ENCODE measurements at places on chromosomes 7 and 10.

GRCh38 chr10:95408148-95408960, 117.6 kb upstream of the PDLIM1 start:
- DNase-seq = no peak

DNA sequence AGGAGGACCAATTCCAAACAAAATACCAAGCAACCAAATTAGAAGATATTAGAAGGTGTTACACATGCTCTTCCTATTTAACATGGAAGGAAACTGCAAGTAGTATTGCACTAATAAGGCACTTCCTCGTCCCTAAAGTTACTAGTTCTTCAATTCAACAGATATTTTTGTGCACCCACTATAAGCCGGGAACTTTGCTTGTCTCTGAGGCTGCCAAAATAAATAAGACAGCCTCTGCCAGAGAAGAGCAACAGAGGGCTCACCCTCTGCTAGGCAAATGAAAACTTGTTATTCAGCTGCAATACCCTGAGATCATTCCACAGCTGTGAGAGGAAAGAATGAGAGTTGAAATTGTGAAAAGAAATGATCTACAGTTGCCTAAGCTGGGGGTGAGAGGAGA, 37.4 kb upstream of the GSAP start:
- no peak for DNase-seq

GRCh38 chr7:150874401-150875198, 22.3 kb downstream of the AOC1 start:
- DNase-seq = no peak

DNA sequence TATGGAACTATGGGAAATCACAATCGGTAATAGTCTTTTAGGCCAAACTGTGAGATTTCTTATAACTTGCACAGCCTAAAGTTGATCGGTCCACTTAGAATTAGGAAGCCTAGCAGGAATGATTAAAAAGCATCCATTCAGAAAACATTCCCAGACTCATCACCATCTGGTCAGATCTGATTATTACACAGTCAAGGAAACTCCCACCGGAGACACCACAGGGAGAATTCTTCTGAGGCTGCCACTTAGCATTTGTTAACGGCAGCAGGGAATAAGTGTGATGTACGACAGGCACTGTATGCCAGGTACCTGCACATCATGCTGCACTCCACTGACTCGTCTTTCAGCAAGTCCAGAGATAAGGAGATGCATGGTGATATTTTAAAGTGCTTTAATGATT, 227.6 kb upstream of the STEAP1 start:
- DNase-seq = no peak

- DNase-seq = no peak
These were observed 363.8 kb downstream of the SEMA3D start for GRCh38 chr7:84822941-84823510.

DNA sequence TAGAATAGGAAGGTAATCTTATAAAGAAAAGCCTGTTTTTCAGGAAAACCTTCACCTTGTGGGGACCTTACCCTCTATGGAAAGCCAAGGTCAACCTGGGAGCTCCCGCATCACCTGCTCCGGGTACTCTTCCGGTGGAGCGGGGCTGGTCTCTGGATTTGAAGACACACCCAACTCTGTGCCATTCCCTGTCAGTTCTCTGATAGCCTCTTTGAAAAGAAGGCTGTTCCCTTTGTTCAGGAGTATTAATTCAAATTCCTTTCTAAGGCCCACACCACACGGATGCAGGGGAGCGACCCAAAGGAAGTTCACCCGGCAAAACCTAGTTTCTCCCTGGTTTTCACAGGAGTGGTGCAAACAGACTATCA, 10.7 kb downstream of the CTBP2 start:
- no peak for DNase-seq

- DNase-seq = no peak
These were observed 937.6 kb upstream of the KCND2 start for GRCh38 chr7:119335405-119335804.

DNA sequence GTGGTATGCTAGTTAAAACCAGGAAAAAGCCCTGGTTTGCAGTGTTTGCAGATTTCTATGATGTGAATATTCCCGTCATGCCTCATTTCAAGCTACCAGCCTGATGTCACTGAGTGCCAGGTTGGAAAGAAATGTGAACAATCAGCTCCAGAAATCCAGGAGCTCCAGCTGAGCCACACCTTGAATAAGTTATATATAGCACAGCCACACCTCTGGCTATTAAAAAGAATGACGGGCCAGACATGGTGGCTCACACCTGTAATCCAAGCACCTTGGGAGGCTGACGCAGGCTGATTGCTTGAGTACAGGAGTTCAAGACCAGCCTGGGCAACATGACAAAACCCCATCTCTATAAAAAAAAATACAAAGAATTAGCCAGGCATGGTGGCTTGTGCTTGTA, 18.7 kb upstream of the SLF2 start:
- no peak for DNase-seq

GRCh38 chr7:47685151-47685550, 103.2 kb upstream of the TNS3 start:
- DNase-seq = no peak

GRCh38 chr7:24786941-24787340, 29.7 kb upstream of the GSDME start:
- no peak for DNase-seq

DNA sequence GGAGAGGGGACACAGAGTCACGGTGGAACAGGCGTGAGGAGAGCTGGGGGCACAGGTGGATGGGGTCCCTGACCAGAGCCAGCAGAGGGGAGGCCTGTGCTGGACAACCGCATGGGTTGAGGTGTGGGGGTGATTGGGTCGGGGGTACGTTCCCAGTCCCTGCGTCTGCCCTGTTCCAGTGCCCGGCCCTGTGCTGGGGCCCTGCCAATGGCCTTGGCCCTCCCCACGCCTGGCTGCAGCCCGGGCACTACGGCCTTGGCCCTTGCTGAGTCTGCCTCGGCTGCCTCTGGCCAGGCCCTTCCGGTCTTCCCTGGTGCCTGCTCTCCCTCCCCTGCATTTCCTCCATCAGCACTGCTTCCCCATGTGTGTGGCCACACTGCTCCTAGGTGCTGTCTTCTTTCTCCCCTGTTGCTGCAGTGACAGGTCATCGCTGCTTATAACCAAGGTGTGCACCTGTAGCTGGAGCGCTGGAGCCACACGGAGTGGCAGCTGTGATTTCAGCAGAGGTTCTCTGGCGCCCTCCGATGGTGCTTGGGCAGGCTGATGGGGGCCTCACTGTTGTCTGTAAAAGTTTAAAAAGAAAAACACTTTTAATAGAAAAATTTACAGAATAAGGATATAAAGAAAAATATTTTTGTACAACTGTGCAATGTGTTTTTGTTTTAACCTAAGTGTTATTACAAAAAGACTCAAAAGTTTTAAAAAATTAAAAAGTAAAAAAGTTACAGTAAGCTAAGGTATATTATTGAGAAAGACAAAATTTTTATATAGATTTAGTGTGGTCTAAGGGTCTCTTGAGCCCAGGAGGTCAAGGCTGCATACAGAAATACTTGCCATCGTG, 45.2 kb upstream of the BHLHA15 start:
- DNase-seq = peak; percentile 39

DNA sequence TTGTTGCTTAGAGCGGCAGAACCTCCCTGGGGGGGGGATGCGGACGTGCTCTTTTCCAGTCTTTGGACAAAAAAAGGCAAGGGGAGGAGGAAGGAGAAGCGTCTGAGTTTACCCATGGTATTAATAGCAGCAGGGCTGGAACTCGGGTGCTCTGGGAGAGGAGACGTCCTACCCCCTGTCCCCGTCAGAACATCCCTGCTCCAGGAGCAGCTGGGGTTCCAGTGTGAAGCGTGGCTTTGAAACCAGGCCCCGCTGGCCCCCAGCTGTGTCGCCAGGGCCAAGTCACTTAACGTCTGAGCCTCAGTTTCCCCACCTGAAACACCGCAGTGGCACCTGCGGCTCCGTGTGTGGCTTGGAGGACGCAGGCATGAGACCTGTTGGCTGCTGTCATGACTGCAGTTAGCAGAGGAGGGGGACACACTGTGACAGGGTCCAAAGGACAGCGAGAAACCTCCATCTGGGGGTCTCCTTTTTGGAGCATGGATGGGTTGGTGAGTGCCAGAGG, 1.4 kb downstream of the AMZ1 start:
- DNase-seq = no peak

DNA sequence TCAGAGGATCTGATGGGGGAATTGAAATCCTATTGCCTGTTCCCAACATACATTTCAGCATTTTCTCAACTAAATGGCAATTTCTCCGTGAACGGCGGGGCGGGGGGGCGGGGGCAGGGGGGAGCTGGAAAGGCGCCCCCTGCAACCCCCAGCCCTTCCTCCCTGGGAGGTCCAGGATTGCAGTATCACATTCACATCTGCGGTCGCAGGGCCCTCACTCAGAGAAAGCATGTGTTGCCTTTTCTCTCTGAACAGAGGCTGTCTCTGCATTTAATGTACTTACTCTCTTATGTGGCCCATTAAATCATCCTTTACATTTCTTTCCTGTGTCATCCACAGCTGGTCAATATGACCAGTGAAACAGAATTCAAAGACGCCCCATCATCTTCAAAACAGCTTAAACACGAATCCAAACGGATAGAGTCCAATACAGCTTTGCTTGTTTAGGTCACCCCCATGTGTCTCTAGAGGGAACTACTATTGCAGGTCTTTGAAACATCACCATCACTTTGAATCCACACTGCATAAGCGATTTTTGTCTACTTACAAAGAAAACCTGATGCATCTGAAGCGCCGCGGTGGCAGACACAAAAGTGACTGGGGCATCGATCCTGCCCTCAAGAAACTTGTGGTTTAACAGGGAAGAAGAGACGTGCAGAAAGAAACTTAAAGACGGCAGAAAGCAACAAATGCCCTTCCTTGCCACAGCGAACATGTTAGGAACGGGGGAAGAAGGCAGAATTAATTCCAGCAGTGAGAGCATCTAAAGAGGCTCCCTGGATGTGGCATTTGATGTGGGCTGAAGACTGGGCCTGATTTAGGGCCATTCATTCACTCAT, 17.0 kb upstream of the ECHDC3 start:
- DNase-seq = no peak

GRCh38 chr7:70512144-70512543, 619.8 kb upstream of the GALNT17 start:
- DNase-seq = no peak

- DNase-seq = no peak
These were observed 631.9 kb upstream of the ANKRD30A start for GRCh38 chr10:36493516-36493880.

- no peak for DNase-seq
These were observed 440 bp downstream of the CTNNA3 start for GRCh38 chr10:67695555-67695954.

- DNase-seq = no peak
These were observed 9.8 kb upstream of the ZNF22 start for GRCh38 chr10:44990965-44991364.

DNA sequence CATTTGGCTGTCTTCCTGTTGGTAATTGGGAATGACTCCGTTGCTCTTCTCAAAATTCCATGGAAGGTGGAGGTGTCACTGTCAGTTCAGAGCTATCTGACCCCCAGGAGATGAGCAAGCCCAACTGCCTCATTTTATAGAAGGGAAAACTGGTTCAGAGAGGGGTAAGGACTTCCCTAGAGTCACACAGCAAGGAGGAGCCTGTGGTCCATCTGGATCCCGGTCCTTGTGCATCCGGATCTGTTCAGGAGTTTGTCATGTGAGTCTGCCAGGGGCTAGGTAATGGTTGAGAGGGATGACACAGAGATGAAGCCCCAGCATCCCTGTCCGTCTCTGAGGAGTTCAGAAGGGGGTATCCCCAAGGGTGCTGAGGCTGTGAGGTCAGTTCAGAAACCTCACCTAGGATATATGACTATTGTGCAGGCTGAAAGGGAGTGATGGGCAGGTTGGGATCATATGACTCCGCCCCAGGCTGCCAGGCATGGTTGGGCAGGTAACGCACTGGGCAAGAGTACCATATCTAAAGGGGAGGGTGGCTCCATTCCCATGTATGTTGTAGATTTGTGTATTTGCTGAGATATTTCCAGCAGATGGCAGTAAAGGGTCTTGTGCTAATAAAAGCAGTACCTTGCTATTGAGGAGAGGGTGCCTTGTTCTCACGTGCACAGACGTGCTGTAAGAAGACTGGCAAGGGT, 16.0 kb upstream of the SLC29A3 start:
- no peak for DNase-seq

DNA sequence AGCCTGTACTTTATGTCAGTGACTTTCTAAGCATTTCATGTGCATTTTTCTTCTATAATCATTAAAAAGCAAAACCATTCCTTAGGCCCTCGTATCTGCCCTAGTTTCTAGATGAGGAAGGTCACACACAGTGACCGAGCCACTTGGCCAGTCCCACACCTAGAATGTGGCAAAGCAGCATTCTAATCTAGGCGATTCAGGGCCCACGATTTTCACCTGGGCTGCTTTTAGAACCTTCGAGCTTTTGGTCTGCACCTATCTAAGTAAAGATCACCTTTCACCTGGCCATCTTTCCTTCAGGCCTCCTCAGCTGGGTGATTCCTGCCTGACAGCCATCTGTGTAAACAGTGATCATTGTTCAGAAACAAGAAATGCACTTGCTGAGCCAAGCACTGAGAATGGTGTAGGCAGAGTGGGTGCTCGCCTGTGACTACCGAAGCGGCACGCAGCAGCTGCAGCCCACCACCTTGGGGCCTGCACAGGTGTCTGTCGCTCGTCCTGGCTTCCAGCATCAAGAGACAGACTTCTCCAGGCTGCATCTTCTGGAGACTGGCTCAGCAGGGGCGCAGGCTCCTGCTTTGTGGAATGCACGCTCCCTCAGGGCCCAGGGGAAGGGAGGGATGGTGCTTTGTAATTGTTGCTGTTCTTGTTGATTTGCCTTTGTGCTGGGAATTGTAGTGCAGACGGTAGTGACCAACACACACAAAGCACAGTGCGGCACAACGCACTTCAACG, 149.0 kb upstream of the INSYN2A start:
- DNase-seq = no peak

- DNase-seq = no peak
These were observed 179.5 kb upstream of the PLXNA4 start for GRCh38 chr7:132755538-132756483.

DNA sequence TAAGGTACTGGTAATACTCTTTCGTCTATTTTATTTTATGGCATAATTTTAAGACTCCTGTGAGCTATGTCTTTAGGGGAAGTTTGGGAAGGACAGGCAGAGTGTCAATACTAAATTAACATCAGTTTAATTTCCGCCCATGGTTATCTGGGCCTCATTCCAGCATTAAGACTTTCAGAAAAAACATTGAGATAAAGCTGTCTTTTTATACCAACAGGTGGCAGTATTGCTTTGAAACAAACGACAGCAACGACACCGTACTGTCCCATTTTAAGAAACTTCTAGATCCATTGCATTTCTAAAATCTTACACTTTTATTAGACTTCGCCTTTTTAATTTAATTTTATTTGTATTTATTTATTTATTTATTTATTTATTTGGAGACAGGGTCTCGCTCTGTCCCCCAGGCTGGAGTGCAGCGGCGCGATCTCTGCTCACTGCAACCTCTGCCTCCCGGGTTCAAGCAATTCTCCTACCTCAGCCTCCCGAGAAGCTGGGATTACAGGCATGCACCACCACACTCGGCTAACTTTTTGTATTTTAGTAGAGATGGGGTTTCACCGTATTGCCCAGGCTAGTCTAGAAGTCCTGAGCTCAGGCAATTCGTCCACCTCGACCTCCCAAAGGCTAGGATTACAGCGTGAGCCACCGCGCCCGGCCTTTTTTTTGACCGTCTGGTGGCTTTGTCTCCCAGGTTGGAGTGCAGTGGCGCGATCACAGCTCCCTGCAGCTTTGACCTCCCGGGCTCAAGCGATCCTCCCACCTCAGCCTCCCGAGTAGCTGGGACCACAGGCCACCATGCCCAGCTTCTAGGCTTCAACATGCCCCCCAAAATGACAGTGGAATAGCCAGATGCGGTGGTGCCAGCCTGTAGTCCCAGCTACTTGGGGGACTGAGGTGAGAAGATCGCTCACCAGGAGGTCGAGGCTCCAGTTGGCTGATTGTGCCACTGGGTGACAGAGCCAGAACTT, 78.7 kb upstream of the C1GALT1 start:
- no peak for DNase-seq

GRCh38 chr7:22814261-22815208, 8.1 kb downstream of the TOMM7 start:
- DNase-seq = no peak

Measured in stimulated activated CD4-positive, alpha-beta T cell treated with anti-CD3 and anti-CD28 coated beads, Interleukin-4, amount 100 ng/mL, for 4 hours (primary cell).